Activated CD4-positive, alpha-beta T cell treated with anti-CD3 and anti-CD28 coated beads for 36 hours (primary cell): ENCODE measurements at places on chromosomes 7 and 10. TPM values are rescaled to one million over a fixed set of nuclear protein-coding genes. Genes with fewer than 3 reads are reported as not detected.
A peak's percentile ranks its signal among the peaks of the same experiment; 100 is the strongest.

GRCh38 chr10:79184145-79184625, 115.4 kb downstream of the ZMIZ1 start:
- no peak for DNase-seq

DNA sequence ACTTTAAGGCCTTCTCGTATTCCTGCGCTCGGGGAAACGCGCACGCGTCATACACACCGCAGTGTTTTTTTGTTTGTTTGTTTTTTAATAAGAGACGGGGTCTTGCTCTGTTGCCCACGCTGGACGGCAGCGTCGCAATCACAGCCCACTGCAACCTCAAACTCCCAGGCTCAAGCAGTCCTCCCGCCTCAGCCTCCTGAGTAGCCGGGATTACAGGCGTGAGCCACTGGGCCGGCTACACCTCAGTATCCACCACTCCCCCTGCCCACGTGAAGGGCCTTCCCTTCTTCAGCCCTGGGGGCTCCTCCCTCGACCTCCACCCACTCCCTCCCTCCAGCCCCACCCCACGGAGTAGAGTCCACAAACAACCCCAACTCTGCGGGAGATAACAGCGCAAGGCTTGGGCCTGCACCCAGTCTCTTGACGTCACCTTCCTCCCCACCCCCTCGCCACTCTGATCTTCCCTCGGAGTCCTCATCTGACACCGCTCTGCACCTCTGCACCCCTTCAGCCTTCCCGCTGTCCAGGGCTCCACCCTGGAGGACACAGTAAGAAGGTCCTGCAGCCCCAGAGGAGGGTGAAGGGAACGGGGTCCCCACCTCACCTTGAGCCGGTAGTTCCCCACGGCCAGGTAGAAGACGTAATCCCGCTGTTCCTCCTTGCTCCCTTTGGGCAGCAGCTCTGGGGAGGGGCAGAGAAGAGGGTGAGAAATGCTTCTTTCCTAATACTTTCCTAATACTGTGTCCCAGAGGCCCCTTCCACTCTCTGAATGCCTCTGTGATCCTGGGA, 2.8 kb upstream of the CLDN15 start:
- no peak for DNase-seq

- peak; percentile 61 for DNase-seq
These were observed 32.6 kb downstream of the IKZF1 start for GRCh38 chr7:50336894-50337703.

DNA sequence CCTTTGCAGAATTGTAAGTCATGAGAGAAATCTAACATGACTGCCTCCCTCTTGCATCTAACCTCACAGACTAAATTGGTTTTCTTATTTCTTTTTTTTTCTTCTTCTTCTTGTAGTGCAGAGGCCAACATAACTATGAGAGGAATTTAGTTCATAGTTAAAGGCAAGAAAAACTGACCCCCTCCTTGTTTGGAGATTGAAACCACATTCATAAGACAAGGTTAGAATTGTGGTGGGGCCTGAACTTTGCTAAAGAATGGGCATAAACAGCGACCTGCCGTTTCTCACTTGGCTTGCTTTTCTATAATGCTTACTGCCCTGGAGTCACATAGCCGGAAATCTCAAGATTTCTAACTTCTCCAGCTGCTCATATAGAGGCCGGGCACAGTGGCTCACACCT, 2.4 kb upstream of the POLM start:
- no peak for DNase-seq

DNA sequence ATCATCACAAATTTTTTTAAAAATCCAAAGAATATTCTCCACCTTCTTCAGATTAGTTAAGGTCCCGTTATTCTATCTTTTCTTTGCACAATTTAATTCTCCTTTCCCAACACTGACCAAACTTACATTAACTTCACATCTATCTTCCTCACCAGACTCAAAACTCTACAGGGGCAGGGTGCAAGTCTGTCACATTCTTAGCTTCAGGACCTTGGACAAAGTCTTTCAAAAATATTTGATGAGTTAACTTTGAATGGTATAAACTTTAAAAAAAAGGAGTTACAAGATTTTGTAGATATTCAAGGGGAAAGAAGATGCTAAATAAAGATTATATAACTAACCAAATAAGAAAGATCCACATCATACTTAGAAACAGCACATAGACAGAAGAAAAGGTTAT, 132.7 kb downstream of the ZNF438 start:
- DNase-seq, result no peak

- peak; percentile 77 for DNase-seq
These were observed 112.4 kb upstream of the YAE1 start for GRCh38 chr7:39453743-39454355.

DNA sequence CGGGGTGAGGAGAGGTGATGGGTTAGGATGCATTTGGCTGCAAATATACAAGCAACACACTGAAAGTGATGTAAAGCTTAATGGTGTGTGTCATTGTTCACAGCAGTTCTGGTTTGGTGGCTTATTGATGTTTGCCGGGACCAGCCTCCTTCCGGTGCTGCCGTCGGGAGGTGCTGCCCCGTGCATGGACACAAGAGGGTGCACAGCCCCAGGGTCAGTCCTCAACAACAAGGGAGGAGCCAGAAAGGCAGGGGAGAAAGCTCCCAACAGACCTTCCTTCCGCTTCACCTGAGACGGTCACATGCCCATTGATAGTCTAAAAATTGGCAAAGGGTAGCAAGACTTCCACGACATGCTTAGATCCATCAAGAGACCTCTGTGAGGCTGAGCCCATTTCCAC, 9.5 kb downstream of the RNF32 start:
- DNase-seq, result peak; percentile 48

- no peak for DNase-seq
These were observed 332.5 kb upstream of the ETV1 start for GRCh38 chr7:14321947-14322346.

GRCh38 chr7:137636376-137636775, 210.4 kb downstream of the DGKI start:
- no peak for DNase-seq

Gene ANKRD61
- total RNA-seq, result 0.19 TPM

Gene HEPACAM2
- total RNA-seq, result not detected

Gene TEX47
- not detected for total RNA-seq
